ENCODE measurements at places on chromosomes 5 and 9.

DNA sequence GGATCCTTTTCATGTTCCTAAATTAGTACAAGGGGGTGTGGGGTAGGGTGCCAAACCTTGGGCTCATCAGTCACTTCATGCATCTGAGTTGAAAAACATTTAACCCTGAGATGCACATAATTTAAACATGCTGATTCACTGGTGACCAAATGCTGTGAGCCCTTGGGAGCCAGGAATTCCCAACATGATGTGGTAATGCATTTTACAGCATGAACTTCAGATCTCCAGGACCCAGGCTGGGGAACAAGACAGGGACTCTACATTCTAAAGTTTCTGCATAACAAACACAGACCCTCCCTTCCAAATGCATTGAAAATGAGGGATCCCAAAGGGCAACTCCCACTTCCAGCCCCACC lies 322.2 kb downstream of the NDUFS4 start:
- DNase-seq, result no peak

DNA sequence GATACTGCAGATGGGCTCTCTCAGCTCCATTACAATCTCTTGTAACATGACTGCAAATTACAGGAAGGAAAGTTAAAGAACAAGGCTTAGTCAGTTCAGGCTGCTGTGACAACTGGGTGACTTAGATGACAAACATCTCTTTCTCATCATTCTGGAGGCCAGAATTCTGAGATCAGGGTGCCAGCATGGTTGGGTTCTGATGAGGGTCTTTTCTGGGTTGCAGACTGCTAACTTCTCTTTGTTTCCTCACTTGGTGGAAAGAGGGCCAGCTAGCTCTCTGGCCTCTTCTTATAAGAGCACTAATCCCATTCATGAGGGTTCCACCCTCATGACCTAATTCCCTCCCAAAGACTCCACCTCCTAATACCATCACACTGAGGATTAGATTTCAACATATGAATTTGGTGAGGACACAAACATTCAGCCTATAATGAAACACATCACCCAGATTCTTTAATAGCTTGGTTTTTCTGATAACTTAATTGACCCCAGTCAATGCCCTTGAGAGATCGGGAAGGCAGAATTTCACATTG lies 73.6 kb upstream of the MAMDC2 start:
- DNase-seq, result no peak

DNA sequence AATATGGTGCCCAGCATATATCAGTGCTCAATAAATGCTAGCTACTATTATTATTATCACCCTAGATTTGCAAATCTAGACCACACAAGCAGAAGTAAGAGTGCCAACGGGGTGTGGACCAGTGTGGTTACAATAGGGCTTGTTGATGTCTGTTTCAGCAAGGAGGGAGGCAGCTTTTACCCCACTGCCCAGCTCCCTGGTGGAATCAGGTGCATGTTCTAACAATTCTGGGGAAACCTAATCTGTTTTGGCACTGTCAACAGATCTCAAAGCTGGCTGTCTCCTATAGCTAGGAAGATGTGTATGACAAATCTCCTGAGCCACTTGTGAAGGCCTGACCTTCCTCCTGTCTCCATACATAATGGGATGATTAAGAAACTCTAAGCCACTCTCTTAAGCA lies 5.7 kb downstream of the TGFBI start:
- DNase-seq, result no peak

DNA sequence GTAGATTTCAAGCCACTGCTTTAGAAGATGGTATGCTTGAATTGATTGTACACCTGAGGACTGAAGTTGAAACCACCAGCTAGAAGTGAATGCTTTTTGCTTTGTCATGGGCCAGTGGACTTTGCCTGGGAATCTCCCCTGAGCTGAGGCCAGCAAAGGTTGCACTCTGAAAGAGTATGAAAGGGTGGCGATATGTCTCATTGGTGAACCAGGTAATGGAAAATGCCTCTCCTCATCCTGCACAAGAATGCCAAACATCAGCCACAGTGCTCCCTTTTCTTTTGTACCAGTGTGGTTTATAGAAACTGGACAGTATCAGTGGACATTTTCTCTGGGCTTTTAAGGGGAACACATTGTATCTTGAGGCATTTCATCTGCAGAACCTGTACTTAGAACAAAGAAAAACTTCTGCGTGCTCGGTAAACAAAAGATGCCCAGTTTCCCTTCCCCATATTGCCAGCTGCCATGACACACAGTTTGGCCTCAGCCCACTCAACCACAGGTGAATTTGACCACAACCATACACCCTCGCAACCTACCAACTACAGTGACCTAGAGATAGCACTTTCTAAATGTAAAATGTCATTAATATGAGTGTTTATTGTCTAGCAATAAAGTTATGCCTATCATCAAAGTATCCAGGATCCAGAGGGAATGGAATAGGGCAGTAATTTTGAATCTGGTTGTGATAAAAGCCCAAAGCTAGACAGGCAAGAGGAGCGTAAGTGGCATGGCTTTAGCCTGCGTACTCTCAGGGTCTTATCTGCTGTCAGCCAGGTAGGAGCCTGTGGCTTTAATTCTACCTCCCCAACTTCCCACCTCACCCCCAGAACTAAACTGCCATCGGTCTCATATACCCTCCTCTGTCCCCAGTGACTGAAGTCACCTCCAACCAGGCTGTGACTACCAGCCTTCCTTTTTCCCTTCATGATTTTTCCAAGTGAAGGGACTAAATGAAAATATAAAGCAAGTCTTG lies 79.5 kb upstream of the LHFPL2 start:
- DNase-seq, result no peak

DNA sequence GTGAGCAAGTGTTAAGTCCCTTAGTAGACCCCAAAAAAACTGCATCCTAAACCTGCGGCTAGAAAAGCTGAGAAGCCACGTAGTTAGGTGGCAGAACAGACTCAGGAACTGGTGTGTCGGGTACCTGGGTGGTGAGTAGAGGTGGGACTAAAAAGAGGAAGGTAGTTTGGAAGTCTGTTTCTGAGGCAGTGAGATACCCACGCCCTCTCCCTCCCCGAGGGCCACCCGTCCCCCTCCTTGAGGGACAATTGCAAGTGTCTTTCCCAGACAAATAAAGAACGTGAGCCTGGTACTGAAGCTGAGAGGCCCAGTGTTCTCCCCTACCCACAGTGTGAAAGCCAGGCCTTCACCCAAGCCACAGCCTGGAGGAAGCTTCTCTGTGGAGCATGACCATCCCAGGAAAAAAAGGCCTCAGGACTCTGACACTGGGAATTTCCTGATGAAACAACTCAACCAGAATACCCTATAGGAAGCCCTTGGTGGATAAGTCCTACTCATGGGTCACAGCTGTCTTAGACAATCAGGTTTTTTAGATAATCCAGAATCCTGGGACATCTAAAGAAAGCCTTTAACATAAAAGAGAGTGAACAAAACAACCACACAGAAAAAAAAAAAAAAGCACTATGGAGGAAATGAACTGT lies 7.0 kb upstream of the CD74 start:
- DNase-seq, result no peak

DNA sequence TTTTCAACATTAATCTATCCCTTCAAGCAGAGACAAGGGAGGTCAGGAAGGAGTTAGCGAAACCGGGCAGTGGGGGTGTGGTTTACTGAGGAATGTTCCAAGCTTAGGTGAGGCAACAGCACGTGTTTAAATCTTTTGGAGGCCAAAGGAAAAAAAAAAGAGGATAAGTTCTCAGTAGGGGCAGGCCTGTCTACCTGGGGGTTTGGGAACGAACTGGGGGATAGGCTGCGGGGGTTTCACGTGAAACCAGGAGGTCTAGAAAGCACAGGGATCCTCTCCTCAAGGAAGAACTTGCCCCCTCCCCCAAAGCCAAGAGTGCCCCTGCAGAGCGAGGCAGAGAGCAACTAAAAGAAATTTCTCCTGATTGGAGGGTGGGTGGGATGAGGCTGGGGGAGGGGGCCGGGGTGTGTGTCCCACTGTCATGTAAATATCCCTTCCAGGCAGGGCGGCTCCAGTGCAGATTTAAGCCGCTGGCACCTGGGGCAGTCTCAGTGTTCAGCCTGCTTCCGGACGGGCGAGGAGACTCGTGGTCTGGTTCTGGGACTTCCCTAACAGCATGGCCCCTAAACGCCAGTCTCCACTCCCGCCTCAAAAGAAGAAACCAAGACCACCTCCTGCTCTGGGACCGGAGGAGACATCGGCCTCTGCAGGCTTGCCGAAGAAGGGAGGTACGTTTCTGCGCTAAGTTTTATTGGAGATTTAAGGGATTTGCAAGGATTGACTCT lies 5.5 kb upstream of the SET start:
- DNase-seq, result no peak

- DNase-seq, result no peak
Observed at GRCh38 chr9:281741-282645, 67.3 kb downstream of the DOCK8 start.

GRCh38 chr5:54638106-54638505 lies 120.5 kb downstream of the SNX18 start:
- DNase-seq, result no peak

DNA sequence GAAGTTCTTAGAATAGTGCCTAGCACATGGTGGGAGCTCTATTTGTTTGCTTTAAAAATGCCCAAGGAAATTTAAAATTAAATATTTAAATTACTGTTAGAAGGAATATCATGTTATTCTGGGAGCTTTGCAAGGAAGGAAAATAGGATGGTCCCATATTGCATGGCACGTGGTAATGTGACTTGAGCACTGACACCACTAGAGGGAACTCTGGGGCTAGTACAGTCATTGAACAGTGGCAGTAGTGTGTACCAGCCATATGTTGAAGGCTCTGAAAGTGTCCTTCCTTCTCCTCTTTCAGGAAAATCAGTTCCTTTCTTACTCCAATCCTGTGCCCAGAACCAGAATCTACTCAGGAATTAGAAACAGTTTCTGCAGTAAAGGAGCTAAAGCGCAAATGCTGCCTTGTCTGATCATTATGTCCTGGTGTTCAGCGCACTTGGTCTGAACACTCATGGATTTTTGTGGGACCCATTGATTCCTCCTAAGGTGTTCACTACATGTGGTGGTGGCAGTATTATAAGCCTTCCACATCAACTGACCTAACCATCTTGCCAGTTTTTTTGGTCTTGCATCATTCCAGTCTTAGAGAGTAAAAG lies 54.1 kb downstream of the GDA start:
- DNase-seq, result no peak

GRCh38 chr5:178078197-178079010 lies 34.9 kb upstream of the N4BP3 start:
- no peak for DNase-seq

GRCh38 chr5:80757290-80757689 lies 102.5 kb upstream of the DHFR start:
- no peak for DNase-seq

GRCh38 chr9:83969602-83970001 lies 10.4 kb downstream of the HNRNPK start:
- DNase-seq, result no peak

- no peak for DNase-seq
Observed at GRCh38 chr5:103358305-103358995, 99.9 kb downstream of the MACIR start.

DNA sequence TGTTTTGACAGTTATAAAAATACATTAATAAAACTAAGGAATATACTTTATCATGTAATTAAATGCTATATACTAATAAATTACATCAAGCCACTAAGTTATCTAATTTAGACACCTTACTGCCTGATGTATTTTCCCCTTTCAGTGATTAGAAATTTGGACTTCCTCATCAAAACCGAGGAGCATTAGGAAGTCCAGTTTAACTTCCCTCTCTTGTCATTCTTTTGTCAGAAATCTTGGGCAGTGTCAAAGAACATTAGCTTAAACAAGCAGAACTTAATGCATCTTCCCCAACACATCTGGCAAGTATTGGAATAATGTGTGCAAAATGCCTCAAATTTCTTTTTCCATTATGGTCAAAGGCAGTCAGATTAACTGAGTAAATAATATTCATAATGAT lies 81.6 kb downstream of the PLPP1 start:
- DNase-seq, result no peak

DNA sequence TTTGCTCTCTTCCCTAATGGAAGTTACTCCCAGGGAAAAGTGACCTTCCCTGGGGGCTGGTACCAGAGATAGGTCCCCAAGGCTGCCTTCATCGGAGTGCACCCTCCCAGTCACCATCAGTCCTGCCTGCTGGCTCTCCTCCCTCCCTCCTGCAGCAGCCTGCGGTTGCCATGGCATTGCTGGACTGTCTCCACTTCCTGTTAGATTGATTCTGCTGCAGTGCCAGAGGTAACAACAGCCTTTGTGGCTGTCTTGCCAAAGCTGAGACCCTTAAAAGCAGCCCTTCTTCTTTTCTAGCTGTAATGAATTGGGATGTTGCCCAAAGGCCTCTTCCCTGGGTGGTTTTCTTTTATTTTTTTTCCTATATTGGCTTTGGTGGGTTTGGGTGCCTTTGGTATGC lies 78.1 kb upstream of the PRLR start:
- no peak for DNase-seq

GRCh38 chr9:6525326-6526045 lies 112.5 kb downstream of the UHRF2 start:
- DNase-seq, result no peak

DNA sequence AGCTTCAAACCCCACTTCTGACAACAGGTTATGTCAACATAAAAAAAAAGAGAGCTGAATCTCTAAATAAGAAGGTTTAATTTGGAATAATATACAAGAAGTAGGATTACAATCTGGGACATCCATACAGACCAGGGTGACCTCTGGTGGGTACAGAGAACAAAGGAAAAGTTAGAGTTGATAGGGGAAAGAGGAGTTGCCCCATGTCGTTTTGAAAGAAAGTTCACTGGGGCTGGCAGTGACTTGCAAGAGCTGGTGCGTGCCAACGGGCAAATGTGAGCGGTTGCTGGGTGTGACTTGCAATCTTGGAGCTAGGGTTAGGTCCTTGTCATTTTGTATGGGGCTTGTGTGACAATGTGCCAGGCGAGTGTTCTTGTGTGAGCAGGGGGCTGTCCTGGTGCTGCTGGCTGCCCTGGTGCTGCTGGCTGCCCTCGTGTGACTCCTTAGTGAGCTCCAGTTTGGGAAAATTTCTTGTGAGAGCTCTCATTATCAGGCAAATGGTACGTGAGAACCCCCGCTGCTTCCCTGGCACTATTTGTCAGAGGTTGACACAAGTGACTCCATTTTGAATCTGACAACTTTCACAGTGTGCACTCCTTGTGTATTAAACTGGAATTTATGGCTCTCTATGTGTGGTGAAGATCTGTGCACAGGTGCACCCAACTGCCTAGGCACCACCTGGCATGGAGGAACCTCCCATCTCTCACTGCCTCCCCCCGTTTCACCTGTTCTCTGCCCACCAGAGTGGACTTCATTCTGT lies 69.8 kb downstream of the UBE2QL1 start:
- no peak for DNase-seq

GRCh38 chr5:151086905-151087360 lies 6.1 kb upstream of the TNIP1 start:
- DNase-seq, result peak; percentile 55

- no peak for DNase-seq
Observed at GRCh38 chr5:4720831-4721230, 419.3 kb upstream of the ADAMTS16 start.

GRCh38 chr5:76851728-76852369 lies 2.0 kb downstream of the S100Z start:
- no peak for DNase-seq

DNA sequence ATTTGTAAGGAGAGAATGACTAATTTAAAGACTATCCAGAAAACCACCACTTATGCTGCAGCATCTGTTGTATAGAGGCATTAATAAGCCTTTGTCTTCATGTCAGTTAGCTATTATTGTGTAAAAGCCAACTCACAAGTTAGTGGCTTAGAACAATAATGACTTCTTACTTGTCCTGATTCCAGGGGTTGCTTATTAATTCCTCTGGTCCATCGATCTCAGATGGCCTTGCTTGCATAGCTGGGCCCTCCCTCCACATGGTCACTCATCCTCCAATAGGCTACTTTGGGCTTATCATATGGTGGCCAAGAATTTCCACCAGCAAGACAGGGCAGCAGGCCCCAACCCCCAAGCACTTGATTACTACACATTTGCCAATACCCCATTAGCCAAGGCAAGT lies 44.5 kb upstream of the STK32A start:
- no peak for DNase-seq

- no peak for DNase-seq
Observed at GRCh38 chr5:130138406-130139045, 234.3 kb downstream of the CHSY3 start.
